ENCODE measurements at places on chromosomes 12 and 14.

DNA sequence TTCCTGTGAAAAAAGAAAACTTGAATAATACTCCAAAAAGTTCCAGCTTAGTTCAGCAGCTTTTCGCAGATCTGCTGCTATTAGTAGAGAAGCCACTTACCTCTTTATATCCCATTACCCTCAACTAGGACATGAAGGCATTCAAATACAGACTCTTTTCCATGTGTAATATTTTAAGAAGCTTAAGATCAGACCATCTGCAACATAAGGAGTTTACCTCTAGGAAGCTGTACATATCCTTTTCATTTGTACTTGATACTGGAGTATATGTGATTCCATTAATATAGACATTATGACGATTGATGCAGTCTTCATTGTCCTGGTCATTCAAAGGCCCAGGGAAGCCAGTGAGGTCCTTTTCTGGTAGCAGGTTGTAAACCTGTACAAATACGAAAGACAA lies 20.4 kb downstream of the A2M start:
- no peak for DNase-seq

- peak; percentile 25 for DNase-seq
These were observed 39.6 kb downstream of the IQSEC3 start for GRCh38 chr12:106118-106591.

- DNase-seq: no peak
These were observed 67.3 kb upstream of the VRK1 start for GRCh38 chr14:96729889-96730288.

- DNase-seq: no peak
These were observed 87.6 kb upstream of the EGLN3 start for GRCh38 chr14:34038358-34039057.

- no peak for DNase-seq
These were observed 67.4 kb upstream of the SLC38A2 start for GRCh38 chr12:46439793-46440511.

- DNase-seq: no peak
These were observed 170.2 kb upstream of the CDKN3 start for GRCh38 chr14:54226558-54226957.
